ENCODE measurements at places on chromosomes 3 and 15.
A peak's percentile ranks its signal among the peaks of the same experiment; 100 is the strongest.

DNA sequence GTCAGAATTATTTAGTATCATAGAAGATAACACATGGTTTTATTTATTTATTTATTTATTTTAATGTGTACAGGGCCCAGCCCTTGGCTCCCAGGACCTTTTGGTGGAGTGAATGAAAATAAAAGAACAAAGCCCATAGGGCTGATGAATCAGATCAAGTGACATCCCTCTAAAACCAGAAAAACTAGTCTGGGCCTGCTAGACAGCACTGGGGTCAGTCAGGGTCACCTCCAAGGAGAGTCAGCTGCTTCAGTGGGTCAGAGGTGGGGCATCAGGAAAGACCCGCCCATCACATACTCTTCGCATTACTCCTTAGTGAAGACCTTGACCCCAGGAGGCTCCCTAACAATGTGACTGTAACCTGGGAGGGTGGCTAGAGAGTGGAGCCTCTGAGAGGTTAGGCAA is 12.8 kb downstream of the PPCDC start:
- no peak for DNase-seq

DNA sequence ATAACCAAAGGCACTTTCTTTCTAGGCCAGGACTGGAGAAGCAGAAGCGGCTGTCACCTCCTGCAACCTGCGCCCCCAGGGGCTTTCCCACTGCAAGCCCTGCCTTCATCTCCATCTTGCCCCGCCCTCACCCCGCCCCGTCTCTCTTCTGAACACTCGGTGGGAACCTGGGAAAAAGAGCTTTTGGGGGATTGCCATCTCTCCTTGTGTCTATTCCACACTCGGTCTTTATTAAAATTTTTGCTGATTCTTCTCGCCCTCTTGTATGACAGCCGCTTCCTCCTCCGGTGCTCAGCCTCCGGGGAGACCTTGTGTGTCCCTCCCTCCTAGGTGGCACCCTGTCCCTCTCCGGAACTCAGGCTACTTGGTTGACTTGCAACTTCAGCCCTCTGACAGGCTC is 41.9 kb upstream of the SPESP1 start:
- no peak for DNase-seq

- no peak for DNase-seq
Observed at GRCh38 chr15:69215314-69216035, 55.0 kb downstream of the GLCE start.

GRCh38 chr3:188151438-188151837 is 2.5 kb upstream of the LPP start:
- DNase-seq, result no peak

- no peak for DNase-seq
Observed at GRCh38 chr15:73923488-73924164, 2.6 kb upstream of the LOXL1 start.

DNA sequence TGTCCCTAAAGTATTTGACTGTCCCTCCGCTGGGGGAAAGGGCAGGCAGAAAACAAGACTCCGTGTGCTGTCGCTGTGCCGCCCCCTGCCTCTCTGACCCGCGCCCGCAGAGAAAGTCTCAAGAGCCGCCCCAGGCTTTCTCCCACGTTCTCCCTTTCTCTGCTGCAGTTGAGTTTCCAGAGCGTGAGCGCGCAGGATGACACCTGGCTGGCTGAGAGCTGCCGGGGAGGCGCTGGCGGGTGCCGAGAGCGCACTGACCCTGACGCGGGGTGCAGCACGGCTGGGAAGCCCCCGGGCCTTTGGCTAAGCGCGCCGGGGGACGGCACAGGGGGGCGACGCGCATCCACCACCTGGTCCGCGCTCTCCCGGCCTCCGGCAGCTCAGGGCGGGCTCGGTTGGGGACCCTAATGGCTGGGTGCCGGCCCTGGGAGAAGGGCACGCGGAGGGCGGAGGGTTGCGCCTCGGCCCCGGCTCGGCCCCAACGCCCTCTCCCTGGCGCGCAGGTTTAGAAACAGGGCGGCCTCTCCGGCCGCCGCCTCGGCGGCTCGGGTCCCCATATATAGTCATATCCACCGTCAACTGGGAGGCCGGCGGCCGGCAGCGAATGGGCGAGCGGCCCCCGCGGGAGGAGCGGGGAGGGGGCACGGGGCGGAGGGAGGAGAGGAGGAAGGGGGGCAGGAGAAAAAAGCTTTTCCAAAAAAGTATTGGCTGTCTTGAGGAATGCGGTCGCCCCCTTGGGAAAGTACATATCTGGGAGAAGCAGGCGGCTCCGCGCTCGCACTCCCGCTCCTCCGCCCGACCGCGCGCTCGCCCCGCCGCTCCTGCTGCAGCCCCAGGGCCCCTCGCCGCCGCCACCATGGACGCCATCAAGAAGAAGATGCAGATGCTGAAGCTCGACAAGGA is at the start of gene TPM1:
TSS of gene TPM1 (plus strand) at position 774 of the 903 bp plus-strand sequence. CDS start at position 857, 83 bp downstream.
- peak; percentile 87 for DNase-seq

DNA sequence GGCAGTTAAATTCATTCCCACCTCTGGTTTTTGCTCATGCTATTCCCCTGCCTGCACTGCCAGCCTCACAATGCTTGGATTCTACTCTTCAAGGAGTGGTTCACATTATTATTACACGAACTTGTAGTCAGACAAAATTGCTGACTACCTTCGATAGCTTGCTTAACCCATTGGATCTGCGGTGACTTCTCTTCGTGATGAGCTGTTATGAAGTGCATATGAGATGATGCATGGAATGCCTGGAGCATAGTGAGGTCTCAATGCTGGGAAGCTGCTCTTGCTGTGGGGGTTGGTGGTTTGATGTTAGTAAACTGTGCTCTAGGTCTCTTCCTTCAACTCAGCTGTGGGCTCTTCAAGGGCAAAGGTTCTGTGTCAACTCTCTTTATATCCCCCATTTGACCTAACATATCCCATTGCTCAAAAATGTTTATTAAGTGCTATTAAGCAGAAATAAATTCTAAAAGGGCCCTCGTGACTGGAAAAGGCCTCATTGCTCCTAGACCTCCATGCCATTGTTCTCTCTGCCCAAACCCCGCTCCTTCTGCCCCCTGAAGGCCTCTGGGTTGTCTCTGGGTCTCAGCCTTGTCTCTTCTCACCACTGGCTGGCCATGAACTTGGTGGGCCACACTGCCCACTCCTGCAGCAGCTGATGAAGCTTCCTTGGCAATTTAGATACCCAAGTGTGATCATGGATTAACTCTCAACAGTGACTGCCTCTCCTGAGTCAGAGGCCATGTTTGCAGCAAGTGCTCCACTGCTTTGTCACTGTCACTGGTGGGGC is 4.5 kb upstream of the SLCO2A1 start:
- DNase-seq, result peak; percentile 33

GRCh38 chr3:12501360-12502020 is 17.2 kb downstream of the TSEN2 start:
- no peak for DNase-seq

DNA sequence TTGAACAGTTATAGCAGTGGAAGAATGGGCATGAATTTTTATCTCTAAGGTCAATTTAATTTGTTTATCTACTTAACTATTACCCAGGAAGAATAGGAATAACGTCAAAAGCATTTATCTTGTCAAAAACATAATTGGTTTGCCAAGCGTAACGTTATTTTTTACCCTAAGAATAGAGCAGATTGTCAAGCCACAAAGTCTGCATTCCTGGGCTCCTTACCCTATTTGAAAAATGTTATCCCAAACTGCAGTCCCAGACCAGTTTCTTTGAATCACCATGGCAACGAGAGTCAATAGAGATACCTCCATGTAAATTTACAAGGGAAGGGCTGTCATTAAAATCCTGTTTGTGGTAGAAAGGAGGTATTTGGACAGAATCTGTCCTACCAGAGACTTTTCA is 61.1 kb downstream of the CPNE4 start:
- DNase-seq, result no peak

- no peak for DNase-seq
Observed at GRCh38 chr15:44084171-44084570, 110.9 kb downstream of the FRMD5 start.

DNA sequence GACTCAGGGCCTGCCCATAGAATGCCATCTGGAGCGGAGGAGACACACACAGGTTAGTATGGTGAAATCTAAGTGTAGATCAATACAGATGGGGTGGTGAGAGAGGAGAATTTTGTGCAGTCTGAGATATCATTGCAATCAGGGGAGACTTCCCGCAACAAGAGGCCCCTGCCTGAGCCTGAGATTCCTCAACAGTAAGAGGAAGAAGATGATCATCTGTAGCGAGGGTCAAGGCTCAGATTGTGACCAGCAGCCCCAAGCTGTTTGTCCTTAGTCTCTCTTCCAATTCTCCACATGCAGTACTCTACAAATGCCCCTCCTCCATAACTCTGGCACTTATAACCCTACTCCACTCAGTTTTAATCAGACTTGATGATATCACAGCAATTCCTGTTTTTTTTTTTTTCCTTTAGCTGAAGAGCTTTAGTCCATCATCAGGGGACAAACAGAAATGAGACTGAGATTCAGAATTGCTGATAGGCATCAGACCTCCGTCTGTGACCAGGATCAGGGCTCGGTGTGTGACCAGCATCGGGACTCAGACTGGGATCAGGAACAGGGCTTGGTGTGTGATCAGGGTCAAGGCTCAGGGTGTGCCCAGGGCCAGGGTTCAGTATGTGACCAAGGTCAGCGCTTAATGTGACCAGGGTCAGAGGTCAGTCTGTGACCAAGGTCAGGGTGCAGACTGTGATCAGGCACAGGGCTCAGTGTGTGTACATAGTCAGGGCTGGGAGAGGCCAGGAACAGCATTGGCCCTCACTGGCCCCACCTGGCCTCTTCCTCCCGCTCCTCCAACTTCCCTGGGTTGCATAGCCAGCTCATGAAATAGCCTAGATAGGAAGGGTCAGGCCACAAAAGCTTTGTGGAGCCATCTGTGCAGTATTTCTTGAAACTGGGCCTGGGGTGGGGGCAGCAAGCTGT is 14.1 kb downstream of the LOXL1 start:
- no peak for DNase-seq

DNA sequence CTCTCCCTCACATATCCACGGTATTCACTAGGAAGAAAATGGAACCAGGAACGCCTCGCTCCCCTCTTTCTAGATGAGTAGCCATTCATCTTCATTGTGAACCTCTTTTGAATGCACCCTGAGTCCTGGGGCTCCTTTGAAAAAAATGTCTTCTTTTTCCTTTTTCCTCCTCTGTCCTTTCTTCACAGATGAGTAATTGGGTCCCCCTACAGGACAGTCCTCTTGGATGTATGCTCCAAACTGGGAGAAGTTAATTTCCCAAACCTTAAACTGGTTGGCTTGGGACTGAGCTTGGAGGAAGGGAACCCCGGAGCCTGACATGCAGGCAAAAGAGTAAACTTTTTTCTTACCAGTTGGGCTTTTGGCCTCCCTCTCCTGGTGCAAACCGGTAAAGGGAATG is 108.8 kb downstream of the DPH6 start:
- DNase-seq, result no peak

DNA sequence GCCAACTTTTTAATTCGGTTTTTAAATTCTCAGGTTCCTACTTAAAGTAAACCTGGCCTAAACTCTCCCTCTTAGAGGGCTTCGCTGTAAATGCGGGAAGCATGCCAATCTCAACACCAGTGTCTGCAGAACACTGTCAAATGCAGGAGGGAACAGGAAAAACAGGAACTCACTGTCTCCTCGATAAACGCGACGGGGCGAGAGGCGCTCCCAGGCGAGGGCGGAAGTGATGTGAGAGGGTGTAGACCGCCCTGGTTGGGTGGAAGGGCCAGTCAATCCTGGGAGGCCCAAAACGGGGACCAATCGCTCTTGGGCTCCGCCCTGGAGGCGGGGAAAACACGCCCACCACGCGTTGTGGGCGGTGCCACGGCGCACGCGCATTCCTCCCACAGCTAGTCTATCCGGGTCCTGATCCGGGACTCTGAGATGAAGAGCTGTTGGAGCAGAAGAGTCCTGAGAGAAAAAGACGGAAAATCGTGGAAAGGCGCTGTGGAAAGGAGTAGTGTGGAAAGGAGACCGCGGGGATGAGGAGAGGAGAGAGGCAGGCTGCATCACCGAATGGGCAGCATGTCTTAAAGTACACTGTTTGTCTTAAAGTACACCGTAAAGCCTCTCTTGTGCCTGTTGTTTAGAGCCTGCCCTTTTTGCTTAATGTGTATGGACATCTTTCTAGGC is 27.1 kb downstream of the SLC28A2 start:
- peak; percentile 80 for DNase-seq

DNA sequence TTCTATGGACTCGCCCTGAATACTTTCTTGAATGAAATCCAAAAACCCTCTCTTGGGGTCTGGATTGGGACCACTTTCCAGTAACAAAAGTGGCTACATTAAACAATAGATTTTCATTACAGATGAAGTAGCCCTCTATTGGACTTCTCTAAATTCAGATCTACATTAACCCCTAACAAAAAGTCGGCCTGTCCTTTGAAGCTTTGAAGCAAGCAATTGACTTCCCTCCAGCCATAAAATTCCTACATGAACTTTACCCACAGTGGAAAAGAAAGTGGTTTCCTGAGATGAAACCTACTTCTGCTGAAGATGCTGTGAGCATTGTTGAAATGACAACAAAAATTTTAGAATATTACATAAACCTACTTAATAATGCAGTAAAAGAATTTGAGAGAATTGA is 967.1 kb upstream of the ROBO1 start:
- no peak for DNase-seq

- DNase-seq, result no peak
Observed at GRCh38 chr3:62708638-62709373, 166.4 kb downstream of the CADPS start.

DNA sequence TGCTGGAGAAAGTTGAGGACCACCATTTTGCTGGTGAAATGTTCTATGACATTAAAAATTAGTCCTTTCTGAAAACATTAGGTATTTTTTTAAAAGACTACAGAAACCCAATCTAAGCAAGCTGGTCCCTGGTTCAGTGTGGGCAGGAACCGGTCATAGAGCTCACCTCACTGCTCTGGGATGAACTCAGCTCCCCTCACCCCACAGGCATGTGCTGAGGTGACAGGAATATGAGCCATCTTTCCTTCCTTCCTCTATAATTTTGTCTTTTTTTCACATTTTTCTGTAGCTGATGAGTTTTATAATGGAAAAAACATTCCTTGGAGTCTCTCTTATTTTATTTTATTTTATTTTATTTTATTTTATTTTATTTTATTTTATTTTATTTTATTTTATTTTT is 8.2 kb upstream of the LRRC15 start:
- no peak for DNase-seq

Measured in AG04449 (cell line).